Stimulated activated CD8-positive, alpha-beta memory T cell treated with anti-CD3 and anti-CD28 coated beads, Interleukin-15, amount 100 ng/mL, for 24 hours (primary cell): ENCODE measurements at places on chromosomes 7 and 10.

DNA sequence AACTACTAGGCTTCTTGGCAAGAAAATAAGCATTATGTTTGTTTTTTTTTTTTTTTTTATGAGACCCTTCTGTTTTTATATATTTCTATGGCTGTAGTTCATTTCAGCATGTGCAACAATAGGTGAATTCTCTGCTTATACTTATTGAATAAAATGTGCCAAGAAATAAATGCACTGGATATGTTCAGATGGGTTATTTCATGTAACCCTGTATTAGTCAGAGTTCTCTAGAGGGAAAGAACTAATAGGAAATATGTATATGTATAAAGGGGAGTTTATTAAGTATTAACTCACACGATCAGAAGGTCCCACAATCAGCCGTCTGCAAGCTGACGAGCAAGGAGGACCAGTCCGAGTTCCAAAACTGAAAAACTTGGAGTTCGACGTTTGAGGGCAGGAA is 292.8 kb downstream of the CSTF2T start:
- DNase-seq, result no peak

DNA sequence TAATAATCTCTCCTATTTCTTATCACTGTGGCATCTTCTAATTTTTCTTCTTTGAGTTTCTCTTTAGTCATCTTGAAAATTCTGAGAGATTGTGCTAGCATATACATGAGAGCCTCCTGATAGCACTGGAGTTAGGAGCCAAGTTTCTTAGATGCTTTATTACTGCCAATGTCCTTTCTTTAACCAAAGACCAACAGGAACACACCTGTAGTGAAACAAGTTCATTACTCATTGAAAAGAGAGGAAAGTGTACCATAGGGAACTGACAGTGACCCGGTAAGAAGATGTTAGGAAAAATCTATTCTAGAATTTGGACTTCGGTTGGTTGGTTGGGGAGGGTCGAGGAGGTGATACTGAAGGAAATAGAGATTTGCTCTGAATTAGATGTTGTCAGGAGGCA is 27.1 kb upstream of the CD36 start:
- no peak for DNase-seq

- no peak for DNase-seq
Measured at GRCh38 chr10:6713716-6714115, 133.6 kb upstream of the PRKCQ start.

GRCh38 chr10:24930427-24930826 is 22.0 kb downstream of the PRTFDC1 start:
- DNase-seq, result no peak

DNA sequence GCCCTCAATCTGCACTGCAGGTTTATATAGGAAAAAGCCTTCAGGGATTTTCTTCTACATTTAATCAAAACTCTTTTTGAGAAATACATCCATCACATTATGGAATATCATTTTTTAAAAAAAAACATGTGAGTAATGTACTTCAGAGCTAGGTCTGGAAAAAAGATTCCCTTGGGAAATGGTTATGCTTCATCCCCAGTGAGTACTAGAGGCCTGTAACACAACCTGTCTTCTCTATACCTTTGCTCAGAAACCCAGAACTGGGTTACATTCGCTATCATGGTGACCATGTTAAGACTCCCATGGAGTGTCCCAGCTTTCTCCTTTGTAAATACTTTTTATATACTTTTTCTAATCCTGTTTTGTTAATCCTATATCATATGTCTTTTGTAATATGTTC is 186.9 kb downstream of the LRRTM3 start:
- DNase-seq, result no peak

GRCh38 chr7:157822688-157823031 is 485.9 kb downstream of the DNAJB6 start:
- DNase-seq, result no peak

- DNase-seq, result no peak
Measured at GRCh38 chr10:123568751-123569150, 97.4 kb upstream of the GPR26 start.

- no peak for DNase-seq
Measured at GRCh38 chr10:12728494-12728893, 273.0 kb downstream of the CCDC3 start.

DNA sequence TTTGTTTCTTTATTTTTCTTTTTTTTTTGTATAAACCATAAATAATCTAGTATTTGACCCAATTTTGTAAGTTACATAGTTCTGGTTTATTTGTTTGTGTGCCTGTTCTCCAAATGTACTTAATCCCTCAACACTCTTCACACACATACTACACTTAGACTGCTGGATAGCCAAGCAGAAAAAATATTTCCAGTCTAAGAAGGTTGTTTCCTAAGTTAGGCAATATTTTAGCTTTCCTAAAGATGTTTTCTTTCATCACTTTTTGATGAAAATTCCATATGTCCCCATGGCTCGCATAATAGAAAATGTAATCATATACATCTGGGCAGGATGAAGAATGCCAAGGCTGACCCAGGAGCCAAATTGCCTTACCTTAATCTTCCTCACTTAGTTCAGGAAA is 105.3 kb downstream of the PPP1R3A start:
- DNase-seq, result no peak

DNA sequence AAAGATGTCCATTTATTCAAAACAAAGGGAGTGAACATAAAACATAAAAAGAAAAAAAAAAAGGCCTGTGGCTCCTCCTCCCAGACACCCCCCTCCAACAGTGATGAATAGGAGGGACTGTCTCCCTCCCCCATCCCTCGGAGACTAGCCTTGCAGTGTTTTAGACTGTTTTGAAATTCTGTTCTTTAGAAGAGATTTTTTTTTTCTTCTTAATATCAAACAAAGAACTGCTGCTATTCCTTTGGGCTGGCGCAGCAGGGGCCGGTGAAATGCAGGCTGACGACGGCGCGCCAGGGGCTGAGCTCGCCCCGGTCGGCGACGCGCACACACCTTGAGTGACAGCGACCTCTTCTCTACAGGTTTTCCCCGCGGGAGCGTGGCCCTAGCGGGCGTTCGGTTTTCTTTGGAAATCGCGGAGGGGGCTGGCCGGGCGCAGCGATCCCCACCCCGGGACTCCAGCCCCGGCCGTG is at the start of gene LANCL2:
Gene LANCL2 (plus strand): TSS at position 133 of the 470 bp plus-strand sequence. CDS start 689 bp downstream, outside the sequence.
- DNase-seq, result no peak

- no peak for DNase-seq
Measured at GRCh38 chr7:47154791-47155190, 427.1 kb downstream of the TNS3 start.

DNA sequence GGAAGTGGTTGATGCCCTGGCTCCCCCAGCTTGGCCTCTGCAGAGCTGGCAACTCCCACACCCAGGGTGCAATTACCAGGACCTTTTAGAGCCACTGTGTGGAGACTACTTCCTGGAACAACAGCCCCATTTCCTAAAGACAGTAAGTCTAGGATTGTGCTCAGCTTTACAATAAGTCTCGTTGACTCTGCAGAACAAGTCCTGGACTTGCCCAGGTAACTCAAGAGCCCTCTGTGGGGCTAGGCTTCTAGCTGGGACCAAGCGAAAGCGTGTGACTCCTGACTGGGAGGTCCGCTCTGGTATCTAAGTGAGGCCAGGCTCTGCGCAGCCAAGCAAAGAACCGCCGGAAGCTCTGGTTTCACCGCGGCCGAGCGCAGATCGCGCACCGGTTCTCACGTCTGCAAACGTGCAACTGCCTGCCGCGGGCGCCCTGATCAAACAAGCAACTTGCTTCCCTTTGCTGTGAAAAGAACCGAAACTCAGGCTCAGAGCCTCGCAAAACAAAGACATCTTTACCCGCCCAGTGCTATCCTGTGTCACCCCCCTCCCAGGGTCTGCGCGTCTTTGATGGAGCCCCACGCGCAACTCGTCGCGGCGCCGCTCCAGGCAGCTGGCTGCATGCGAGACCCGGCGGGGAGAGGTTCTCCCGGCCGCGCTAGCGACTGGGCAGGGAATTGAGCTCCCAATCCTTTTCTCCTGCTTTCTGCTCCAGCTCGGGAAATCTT is 4.4 kb upstream of the PDLIM1 start:
- no peak for DNase-seq

- no peak for DNase-seq
Measured at GRCh38 chr10:28914701-28915100, 237.4 kb downstream of the BAMBI start.

DNA sequence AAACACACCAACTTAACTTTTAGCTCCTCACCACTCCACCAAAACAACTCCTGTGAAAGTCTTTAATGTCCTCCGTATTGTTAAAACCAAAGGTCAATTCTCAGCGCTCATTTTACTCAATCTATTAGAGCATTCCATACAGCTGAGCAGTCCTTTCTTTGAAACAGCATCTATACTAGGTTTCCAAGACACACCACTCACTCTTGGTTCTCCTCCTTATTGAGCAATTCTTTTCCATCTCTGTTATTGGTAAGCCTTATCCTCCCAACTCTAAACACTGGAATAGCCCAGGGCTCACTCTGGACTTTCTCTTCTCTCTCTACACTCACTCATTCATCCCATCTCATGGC is 34.9 kb downstream of the COA1 start:
- no peak for DNase-seq

- DNase-seq, result no peak
Measured at GRCh38 chr10:46286991-46287693, at the start of gene ANTXRL. TSS of gene ANTXRL (plus strand) at chr10:46286997. CDS start at chr10:46287263, 266 bp downstream.

- DNase-seq, result no peak
Measured at GRCh38 chr7:519484-520390, at the start of gene PDGFA. TSS of gene PDGFA (minus strand) at chr7:519846. CDS start at chr7:519001, 845 bp downstream.

- no peak for DNase-seq
Measured at GRCh38 chr7:116138202-116138801, 72.0 kb upstream of the TES start.

DNA sequence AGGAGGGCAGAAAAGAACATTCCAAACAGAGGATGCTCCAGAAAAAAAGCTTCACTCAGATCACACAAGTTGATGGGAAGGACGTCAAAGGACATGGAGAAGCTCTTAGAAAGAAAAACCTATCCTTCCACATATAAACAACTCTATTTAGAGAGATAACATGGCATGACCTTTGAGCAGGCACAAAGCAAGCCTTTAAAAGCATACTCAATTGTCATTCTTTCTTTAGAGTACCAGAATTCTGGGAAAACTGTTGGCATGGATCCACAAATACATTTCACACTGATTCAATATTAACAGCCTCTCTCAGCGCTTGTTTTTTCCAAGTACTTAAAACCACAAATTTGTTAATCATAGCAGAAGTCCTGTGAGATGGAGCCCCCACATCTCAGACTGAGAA is 7.3 kb upstream of the ABLIM1 start:
- DNase-seq, result no peak

DNA sequence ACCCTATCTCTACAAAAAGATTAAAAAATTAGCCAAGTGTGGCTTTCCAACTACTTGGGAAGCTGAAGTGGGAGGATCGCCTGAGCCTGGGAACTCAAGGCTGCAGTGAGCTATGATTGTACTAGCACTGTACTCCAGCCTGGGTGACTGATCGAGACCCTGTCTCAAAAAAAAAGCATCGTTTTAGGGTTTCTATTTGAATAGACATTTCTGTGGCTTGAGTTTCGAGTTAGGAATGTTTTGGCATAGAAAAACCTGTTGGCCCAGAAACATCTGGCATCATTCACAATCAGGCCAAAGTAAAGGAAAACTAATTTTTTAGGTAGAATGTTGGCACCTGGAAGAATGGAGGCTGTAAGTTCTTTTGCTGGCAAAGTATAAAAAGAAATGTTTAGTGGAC is 72.4 kb downstream of the AUTS2 start:
- DNase-seq, result no peak

DNA sequence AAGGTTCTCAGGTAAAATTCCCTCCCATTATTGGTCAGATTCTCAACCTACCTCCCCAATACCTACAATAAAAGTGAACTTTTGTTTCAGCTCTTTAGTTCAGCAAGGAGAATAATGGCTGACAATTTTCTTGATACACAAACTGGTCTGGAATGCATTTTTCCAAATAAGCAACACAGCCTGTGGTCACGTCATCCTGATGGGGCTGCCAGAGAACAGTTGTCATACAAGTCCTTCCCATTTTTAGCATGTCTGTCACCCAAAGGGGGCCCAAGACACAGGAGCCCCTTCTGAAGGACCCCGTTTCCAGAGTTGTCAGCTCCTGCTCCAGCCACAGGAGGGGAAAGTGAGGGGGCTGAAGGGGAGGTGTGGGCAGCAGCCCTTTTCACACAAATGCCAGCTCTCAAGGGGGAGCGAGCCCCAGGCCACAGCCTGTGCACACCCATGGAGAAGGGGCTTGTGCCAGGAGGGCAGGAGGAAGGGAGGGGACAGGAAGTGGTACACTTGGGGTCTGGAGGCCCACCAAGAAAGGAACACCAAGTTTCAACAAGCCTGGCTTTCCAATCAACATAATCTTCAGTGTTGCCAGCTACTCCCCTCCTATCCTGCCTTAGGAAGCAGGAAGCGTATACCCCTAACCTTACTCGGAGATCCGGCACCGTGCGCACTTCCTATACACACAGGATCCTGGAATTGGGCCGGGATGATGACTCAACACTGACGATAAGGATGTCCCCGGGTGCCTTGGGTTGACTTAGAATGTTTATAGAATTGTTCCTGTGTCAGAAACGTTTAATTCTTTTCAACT is 43.4 kb upstream of the PDLIM1 start:
- DNase-seq, result no peak

DNA sequence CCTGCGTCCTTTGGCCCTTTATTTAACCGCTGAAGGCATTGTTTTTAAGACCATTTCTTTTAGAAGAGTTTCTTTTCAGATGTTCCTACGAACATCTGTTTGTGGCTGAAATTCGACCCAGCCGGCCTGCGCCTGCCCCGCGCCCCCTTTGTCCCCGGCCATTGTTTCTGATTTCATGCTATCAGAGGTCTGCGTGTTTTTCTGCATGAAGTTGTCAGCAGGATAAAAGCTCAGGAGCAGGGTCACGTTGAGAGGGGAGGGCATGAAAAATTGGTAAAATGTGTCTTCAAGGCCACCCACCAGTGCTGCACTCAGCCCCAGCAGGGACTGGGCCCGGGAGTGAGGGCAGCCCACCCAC is 43.1 kb downstream of the NKX6-2 start:
- no peak for DNase-seq

GRCh38 chr10:126705951-126706565 is 35.6 kb upstream of the C10orf90 start:
- no peak for DNase-seq

GRCh38 chr10:127262606-127263005 is 66.2 kb upstream of the INSYN2A start:
- DNase-seq, result no peak

GRCh38 chr10:77296534-77297392 is 340.8 kb downstream of the KCNMA1 start:
- no peak for DNase-seq
